ENCODE measurements at places on chromosomes 6 and 20. TPM values are rescaled to one million over a fixed set of nuclear protein-coding genes. Genes with fewer than 3 reads are reported as not detected.

SNAI1 gene
- 8.4 TPM for polyA plus RNA-seq

DNMT3B gene
- polyA plus RNA-seq = 5.3 TPM

DNA sequence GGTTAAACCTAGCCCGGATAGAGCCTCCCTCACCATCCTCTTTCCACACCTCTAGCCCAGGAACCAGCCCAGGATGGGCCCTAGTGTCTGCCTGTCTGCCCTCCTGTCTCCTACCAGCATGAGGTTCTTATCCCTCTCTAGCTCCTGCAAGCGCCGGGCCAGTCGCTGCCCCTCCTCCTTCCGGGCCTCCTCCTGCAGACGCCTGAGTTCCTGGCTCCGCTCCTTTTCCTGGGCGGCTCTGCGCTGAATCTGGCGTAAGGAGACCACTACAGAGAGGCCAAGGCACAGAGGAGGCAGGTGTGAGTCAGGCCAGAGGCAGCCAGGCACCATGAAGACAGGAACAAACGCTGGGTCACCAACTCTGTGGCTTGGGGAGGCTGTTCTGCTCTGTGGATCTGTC, 4.3 kb upstream of the PSORS1C2 start:
- H3K4me3 ChIP-seq = no peak overlapping the region
- H3K4me1 ChIP-seq = no peaks in the 10 kb centered on the region
- no peak overlapping the region for H3K27ac ChIP-seq

- H3K27me3 ChIP-seq = no peaks in the 10 kb centered on the region
- H3K27ac ChIP-seq = no peak overlapping the region
- no peaks in the 10 kb centered on the region for H3K4me1 ChIP-seq
- H3K36me3 ChIP-seq = no peaks in the 10 kb centered on the region
These were observed 70.0 kb downstream of the LAMA2 start for GRCh38 chr6:128952902-128953301.

DNA sequence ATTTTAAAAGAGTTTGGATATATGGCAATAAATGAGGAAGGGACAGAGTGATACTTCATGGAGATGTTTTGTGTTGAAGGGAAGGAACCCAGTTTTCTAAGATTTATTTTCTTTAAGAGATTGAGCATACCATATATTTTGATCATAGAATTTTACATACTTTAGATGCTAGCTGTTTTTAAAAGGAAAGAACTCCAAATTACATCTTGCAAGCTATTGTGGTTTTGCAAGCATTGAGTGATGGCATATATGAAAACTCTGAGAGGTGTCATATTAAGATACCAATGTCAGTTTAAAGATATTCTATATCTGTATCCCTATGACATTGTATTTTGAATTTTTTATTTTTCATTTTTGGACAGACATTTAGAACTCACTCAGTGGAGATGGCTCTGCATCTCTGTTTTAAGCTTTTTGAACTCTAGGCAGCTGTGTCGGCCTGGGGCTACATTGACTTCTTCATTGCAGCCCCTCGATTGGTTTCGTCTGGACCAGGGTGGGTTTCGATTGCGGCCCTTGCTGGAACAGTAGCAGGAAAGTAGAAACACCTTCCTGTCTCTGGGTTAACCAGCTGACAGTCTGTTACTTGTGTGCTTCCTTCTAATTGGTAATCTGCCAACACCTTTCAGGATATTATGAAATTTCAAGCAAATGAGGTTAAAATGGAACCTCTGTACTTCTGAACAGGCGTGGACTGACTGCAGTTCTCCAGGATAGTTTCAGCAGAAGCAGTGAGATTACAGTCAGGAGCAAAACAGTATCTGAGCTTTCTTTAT, 14.0 kb downstream of the IGF2R start:
- peak overlapping the region; percentile 26 for H3K27ac ChIP-seq
- no peaks in the 10 kb centered on the region for H3K27me3 ChIP-seq
- no peaks in the 10 kb centered on the region for H3K36me3 ChIP-seq
- peaks cover 55% of the 10 kb centered on the region for H3K4me1 ChIP-seq

- H3K36me3 ChIP-seq = no peaks in the 10 kb centered on the region
- DNase-seq = no peak
- H3K27ac ChIP-seq = no peak overlapping the region
- H3K27me3 ChIP-seq = no peaks in the 10 kb centered on the region
These were observed 29.6 kb downstream of the MDN1 start for GRCh38 chr6:89789980-89790379.
